ENCODE measurements at places on chromosomes 12 and 14. TPM values are rescaled to one million over a fixed set of nuclear protein-coding genes. Genes with fewer than 3 reads are reported as not detected.

DNA sequence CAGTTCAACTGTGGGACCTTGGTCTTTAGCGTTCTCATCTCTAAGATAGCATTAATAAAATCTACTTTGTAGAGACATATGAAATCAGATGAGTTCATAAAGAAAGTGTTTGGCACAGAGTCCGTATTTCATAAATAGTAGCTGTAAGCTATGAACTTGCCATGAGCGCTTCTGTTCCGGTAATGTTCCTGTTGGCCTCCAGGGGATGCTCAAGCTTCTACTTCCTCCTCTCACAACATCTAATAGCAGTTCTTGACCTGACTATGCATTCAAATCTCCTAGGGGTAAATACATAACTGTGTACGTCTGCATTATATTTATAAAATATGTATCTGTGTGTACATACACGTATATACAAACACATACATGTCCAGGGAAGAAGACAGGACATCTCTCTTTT is 288.2 kb upstream of the TMPO start:
- no peak for DNase-seq
- peaks cover 7% of the 10 kb centered on the region for H3K27me3 ChIP-seq
- no peaks in the 10 kb centered on the region for H3K36me3 ChIP-seq
- peaks cover 18% of the 10 kb centered on the region for H3K4me1 ChIP-seq
- no peak overlapping the region for H3K4me3 ChIP-seq

The LBHD2 gene
- not detected for total RNA-seq

The TMEM132C gene
- total RNA-seq = 61.8 TPM

- no peaks in the 10 kb centered on the region for H3K27me3 ChIP-seq
- H3K27ac ChIP-seq = no peak overlapping the region
- DNase-seq = no peak
- H3K36me3 ChIP-seq = peaks cover 7% of the 10 kb centered on the region
These were observed 116.4 kb downstream of the NUBPL start for GRCh38 chr14:31677630-31678029.

- no peaks in the 10 kb centered on the region for H3K27me3 ChIP-seq
- H3K36me3 ChIP-seq = no peaks in the 10 kb centered on the region
- H3K27ac ChIP-seq = peak overlapping the region; percentile 97
- H3K4me3 ChIP-seq = no peak overlapping the region
- DNase-seq = no peak
- peaks cover 9% of the 10 kb centered on the region for H3K4me1 ChIP-seq
These were observed 10.6 kb upstream of the PYGL start for GRCh38 chr14:50954811-50955372.

DNA sequence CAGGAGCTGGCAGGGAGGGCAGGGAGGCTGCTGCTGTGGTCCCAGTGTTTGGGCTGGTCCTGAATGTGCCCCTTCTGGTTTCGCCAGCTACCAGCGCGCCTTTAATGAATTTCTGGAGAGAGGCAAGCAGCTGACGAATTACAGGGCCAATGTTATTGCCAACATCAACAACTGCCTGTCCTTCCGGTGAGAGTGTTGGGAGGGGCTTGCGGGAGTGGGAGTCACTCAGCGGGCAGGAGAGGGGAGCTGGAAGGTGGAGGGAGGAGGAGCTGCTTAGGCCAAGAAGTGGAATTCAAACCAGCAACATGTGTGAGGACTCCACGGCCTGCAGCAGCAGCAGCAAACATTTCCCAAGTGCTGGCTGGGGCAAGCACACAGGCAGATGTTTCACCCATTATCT is 7.7 kb downstream of the TNFAIP2 start:
- peaks cover 27% of the 10 kb centered on the region for H3K4me1 ChIP-seq
- peaks cover 4% of the 10 kb centered on the region for H3K27me3 ChIP-seq
- H3K4me3 ChIP-seq = peak overlapping the region; percentile 61
- peaks cover 5% of the 10 kb centered on the region for H3K36me3 ChIP-seq

GRCh38 chr12:90899456-90900182 is 55.4 kb downstream of the CCER1 start:
- H3K27me3 ChIP-seq = no peaks in the 10 kb centered on the region
- no peak overlapping the region for H3K27ac ChIP-seq
- DNase-seq = no peak
- no peaks in the 10 kb centered on the region for H3K36me3 ChIP-seq

The ITGB7 gene
- total RNA-seq = 3.2 TPM

- DNase-seq = no peak
- H3K27me3 ChIP-seq = no peaks in the 10 kb centered on the region
- no peak overlapping the region for H3K27ac ChIP-seq
- H3K4me1 ChIP-seq = peaks cover 10% of the 10 kb centered on the region
- no peaks in the 10 kb centered on the region for H3K36me3 ChIP-seq
These were observed 7.0 kb upstream of the ATXN2 start for GRCh38 chr12:111605911-111606766.

DNA sequence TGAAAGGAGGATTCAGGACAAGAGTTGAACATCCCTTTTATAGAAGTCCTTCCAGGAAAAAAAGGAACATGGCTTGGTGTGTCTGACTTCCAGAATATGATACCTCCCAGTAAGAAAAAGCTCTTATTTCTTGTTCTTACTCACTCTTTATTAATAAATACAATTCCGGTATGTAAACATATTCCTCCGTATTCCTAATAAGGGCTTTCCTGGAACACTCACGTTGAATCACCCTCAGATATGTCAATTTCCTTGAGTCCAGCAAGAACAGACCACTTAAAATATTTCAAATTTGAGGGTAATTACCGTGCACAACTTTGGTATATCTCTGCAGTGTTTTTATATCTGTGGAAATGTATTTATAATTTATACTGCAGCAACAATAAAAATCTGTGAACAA is 385.6 kb downstream of the SYT1 start:
- H3K36me3 ChIP-seq = peaks cover 11% of the 10 kb centered on the region
- no peak overlapping the region for H3K4me3 ChIP-seq
- no peaks in the 10 kb centered on the region for H3K4me1 ChIP-seq
- H3K27me3 ChIP-seq = no peaks in the 10 kb centered on the region

GRCh38 chr12:63965936-63966605 is 121.6 kb downstream of the SRGAP1 start:
- no peak overlapping the region for H3K27ac ChIP-seq
- H3K4me3 ChIP-seq = no peak overlapping the region
- H3K4me1 ChIP-seq = peaks cover 20% of the 10 kb centered on the region

GRCh38 chr12:12608557-12608957 is 3.1 kb upstream of the CREBL2 start:
- no peak for DNase-seq
- peaks cover 2% of the 10 kb centered on the region for H3K36me3 ChIP-seq
- peak overlapping the region; percentile 67 for H3K4me3 ChIP-seq
- peak overlapping the region; percentile 68 for H3K27ac ChIP-seq

The GRIN2B gene
- total RNA-seq = 1.6 TPM

The PCBP2 gene
- total RNA-seq = 825 TPM

The NUBPL gene
- total RNA-seq = 16.5 TPM

DNA sequence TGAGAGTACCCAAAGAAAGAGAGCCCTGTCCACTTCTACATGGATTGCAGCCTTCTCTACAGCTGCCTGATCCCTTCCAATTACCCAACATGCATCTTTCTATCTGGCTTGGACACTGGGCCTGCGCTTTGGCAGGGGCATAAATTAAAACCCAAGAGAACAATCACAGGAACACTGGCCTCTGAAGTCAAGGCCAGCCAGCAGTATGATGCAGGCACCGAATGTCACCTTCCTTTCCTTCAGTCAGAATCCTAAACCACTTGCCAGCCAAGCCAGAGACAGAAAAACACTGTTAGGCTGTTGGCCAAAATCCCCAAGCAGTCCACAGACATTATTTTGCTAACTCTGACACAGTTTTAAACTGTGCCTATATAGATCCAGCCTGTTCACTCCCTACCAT is 113.7 kb downstream of the DUSP6 start:
- no peak overlapping the region for H3K4me3 ChIP-seq
- no peak overlapping the region for H3K27ac ChIP-seq
- H3K36me3 ChIP-seq = no peaks in the 10 kb centered on the region
- DNase-seq = no peak
- peaks cover 15% of the 10 kb centered on the region for H3K4me1 ChIP-seq

- no peak overlapping the region for H3K4me3 ChIP-seq
- peaks cover 3% of the 10 kb centered on the region for H3K27me3 ChIP-seq
- H3K4me1 ChIP-seq = peaks cover 7% of the 10 kb centered on the region
- no peak overlapping the region for H3K27ac ChIP-seq
- no peaks in the 10 kb centered on the region for H3K36me3 ChIP-seq
These were observed 14.2 kb upstream of the CARMIL3 start for GRCh38 chr14:24037658-24038037.

- DNase-seq = no peak
- H3K4me3 ChIP-seq = no peak overlapping the region
- peak overlapping the region; percentile 48 for H3K27ac ChIP-seq
- peaks cover 8% of the 10 kb centered on the region for H3K4me1 ChIP-seq
- no peaks in the 10 kb centered on the region for H3K27me3 ChIP-seq
These were observed 56.4 kb downstream of the MON2 start for GRCh38 chr12:62522984-62523383.

The CLEC6A gene
- not detected for total RNA-seq

The TEAD4 gene
- 21.6 TPM for total RNA-seq

DNA sequence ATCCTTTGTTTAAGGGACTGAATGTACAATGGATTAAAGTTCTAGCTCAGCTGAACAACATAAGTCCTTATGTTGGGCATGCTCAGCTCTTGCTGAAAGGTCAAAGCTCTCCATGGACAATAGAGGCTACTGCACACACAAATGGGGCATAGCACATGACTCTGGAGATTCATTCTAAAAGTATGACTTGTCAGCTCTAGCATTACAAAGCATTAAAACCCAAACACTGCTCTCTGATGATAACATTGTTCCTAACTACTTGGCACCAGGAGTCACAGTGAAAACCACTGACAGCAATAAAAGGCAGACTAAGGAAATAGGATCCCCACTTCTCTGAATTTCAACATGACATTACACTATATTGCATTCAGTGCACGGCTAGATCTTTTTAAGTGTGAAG is 21.9 kb upstream of the FSCB start:
- H3K27me3 ChIP-seq = no peaks in the 10 kb centered on the region
- H3K4me1 ChIP-seq = no peaks in the 10 kb centered on the region
- H3K36me3 ChIP-seq = no peaks in the 10 kb centered on the region

GRCh38 chr12:69431591-69432222 is 38.5 kb upstream of the FRS2 start:
- H3K27ac ChIP-seq = no peak overlapping the region
- H3K4me3 ChIP-seq = no peak overlapping the region
- H3K4me1 ChIP-seq = no peaks in the 10 kb centered on the region
- no peak for DNase-seq
- no peaks in the 10 kb centered on the region for H3K27me3 ChIP-seq
